Stimulated activated CD4-positive, alpha-beta T cell treated with anti-CD3 and anti-CD28 coated beads, Interleukin-15, amount 100 ng/mL, for 48 hours (primary cell): ENCODE measurements at places on chromosomes 11 and 22.

- DNase-seq = no peak
Observed at GRCh38 chr22:47379037-47379436, 616.6 kb downstream of the TBC1D22A start.

- no peak for DNase-seq
Observed at GRCh38 chr22:39416319-39416718, 16.7 kb downstream of the TAB1 start.

GRCh38 chr11:121864660-121865059 lies 251.4 kb downstream of the BLID start:
- DNase-seq = no peak

DNA sequence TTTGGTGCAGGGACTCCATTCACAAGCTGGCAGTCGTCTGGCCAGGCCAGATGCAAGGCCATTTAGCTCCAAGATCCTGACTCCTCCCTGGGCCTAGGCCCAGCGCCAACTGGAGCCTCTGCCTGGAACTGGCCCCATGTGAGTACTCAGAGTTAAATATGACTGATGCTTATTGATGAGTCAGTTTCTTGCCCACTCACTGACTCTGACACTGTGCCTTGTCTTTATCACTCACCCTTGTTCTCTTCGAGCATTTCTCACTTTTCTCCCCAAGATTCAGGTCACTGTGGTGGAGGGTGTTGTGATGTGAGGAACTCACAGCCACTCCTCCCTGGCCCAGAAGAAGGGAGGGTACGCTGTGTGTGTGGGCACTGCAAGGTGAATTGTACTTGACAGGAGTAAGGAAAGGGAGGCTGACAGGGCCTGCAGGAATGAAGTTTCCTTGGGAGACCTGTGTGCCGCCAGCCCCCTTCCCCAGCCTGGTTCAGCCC lies 23.2 kb upstream of the ST3GAL4 start:
- no peak for DNase-seq

GRCh38 chr22:49779853-49780697 lies 47.6 kb downstream of the BRD1 start:
- no peak for DNase-seq

- no peak for DNase-seq
Observed at GRCh38 chr11:125330462-125331325, 165.4 kb downstream of the FEZ1 start.

GRCh38 chr11:102153082-102153481 lies 42.8 kb downstream of the YAP1 start:
- DNase-seq = no peak

DNA sequence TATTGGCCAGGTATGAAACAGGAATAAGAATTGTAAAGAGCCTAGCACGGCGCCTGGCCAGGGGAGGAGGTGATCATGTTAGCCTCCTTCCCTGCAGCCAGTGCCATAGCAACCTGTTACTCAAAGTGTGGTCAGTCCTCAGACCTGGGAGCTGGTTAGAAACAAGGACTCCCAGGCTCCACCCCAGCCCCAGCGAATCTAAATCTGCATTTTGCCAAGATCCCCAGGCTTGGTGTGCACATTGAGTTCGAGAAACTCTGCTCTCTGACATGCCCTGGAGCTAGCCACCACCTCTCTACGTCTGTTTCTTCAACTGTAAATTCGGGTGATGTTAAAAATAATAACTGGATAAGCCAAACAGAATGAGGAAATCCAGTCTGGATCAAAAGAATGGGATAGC lies 56.1 kb upstream of the ALX4 start:
- no peak for DNase-seq

DNA sequence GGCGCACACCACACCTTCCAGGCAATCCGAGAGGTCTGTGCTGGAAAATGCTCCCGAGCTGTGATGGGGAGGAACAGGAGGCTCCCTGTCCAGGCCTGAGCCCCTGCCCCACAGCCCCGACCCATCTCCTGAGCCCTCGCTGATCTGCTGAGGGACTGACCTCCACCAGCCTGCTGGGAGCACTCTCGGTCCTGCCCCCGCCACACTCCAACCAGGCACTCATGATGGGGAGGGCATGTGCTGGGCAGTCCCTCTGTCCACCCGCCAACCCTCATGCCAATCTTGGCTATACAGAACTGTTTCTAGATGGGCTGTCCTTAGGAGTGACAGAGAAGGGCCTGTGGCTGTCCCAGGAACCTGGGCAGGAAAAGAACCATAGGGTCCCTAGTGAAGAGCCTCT lies 70.8 kb downstream of the TRMU start:
- DNase-seq = no peak

DNA sequence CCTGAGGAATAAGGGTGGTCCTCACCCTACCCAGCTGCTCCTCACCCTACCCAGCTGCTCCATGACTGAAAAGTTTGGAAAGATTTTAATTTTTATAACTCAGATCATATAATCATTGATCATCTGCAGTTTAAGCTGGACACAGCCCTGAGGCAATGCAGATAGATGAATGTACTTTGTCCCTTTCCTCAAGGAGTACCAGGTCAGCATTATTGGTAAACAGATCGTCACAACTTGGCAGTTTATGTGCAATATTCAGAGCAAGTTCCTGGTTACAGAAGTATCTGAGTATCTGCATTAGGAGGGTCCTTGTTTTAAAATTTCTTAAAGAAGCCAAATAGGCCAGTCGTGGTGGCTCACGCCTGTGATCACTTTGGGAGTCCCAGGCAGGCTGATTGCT lies 3.6 kb downstream of the TNRC6B start:
- DNase-seq = no peak

DNA sequence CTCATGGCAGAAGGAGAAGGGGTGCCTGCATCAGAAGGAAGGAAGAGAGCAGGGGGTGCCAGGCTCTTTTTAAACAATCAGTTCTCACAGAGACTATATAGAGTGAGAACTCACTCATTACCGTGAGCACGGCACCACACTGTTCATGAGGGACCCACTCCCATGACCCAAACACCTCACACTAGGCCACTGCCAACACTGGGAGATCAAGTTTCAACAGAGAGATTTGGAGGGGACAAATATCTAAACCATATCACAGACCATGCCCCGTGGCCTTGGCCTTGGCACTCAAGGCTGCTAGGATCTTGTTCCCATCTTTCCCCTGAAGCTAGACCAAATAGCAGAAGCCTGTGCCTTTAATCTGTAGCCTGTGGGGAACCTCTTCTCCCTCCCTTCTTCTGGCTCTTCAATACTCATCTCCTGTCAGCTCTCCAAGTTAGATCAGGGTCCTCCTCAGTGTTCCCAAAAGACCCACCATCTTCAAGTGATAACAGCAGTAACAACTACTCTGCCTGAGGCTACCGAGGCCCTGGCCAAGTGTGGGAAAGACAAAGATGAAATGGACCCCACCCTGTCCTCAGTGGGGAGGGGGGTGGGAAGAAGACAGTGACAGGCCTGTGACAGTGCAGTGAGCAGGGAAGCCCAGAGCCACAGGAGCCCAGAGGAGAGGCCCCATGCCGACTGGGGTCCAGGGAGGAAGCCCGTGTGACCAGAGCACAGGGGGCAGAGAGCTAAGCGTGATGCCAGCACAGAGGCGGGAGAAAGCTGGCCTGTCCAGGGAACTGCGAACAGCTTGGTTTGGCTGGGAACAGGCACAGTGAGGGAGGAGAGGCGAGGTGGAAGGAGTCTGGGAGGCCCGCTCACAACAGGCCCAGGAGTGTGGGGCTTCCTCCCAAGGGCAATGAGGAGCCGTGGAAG lies 72.6 kb downstream of the MYO7A start:
- no peak for DNase-seq

DNA sequence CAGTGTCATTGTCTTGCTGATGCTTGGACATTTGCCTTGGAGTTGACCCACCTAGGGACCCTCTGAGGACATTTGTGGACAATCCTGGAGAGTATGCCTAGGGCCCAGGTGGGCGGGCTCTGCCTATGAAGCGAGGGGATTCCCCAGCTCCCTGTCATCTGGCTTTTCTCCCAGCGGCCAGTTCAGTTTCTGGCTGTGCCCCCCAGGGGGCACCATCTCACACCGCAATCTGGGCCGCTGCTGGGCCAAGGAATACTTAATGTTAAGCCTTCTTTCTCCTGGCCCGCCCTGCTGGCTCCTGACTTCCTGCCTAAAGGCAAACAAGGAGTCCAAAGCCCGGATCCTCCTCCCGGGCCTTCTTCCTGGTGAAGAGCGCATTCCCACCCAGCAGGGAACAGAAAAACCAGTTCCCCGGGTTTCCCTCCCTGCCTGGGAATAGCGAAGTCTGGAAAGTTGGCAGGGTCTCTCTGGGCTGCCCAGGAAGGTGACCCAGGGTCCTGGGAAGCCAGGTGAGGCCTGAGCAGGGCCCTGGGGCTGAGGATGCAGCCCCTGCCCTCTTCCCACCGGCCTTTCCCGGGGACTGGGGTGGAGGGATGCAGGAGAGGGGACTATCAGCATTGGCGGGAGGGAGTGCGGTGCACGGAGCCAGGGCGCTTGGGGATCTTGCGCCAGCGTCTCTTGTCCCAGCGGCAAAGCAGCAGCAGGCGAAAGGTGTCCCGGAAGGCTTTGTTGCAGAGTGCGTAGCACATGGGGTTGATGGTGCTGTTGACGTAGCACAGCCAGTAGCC lies 11.9 kb downstream of the CHRM1 start:
- no peak for DNase-seq

DNA sequence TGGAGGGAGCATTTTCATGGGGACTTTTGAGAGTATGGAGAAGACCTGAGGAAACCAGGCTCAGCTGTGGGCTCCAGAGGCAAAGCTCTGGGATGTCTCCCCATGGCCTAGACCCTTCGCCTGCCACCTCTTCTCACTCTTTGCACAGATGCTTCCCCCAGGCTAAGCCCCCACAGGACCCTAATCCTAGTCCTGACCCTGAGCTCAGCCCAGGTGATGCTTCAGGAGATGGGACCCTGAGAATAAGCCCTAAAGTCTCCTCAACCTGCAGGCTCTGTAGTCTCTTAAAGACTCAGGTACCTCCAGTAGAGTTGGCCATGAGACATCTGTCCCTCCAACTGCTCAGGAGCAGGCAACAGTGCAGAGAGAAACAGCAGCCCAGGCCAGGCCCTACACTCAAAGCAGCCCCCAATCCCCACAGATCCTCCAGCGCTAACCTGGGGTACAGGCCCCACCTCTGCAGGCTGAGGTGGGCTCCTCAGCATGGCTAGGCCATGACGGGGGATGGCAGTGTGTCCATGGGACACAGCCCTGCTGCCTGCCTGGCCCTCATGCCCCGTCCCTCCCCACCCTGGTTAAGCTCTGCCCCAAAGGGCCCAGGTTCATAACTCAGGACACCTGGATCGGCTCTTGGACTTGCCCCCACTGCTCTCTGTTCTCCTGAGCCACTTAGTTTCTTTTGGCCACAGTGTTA lies 39.4 kb downstream of the GGTLC2 start:
- DNase-seq = no peak

DNA sequence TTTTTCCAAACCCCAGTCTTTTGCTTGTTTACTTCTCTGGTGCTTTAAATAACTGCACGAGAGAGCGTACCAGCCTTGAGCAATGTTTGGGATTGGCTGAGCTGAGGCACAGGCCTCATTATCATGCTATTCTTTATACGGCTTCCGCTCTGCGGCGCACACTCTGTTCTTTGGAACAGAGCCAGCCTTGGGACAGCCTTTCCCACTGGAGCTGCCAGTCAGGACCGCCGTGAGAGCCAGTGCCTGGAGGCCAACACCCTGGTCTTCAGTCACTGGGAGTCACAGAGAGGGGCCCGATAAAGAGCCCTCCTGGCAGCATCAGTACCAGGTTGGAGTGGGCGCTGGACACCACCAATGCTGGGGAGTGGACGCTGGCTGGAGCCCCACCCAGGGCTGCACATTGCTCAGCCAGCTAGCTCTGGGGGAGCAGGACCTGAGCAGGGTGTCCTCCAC lies 125.6 kb downstream of the BCR start:
- no peak for DNase-seq

- DNase-seq = peak; percentile 48
Observed at GRCh38 chr11:75280227-75280701, 39.7 kb downstream of the TPBGL start.

GRCh38 chr11:121929581-121929980 lies 186.4 kb downstream of the BLID start:
- DNase-seq = no peak

- DNase-seq = no peak
Observed at GRCh38 chr11:118287006-118287405, 17.5 kb upstream of the CD3E start.

DNA sequence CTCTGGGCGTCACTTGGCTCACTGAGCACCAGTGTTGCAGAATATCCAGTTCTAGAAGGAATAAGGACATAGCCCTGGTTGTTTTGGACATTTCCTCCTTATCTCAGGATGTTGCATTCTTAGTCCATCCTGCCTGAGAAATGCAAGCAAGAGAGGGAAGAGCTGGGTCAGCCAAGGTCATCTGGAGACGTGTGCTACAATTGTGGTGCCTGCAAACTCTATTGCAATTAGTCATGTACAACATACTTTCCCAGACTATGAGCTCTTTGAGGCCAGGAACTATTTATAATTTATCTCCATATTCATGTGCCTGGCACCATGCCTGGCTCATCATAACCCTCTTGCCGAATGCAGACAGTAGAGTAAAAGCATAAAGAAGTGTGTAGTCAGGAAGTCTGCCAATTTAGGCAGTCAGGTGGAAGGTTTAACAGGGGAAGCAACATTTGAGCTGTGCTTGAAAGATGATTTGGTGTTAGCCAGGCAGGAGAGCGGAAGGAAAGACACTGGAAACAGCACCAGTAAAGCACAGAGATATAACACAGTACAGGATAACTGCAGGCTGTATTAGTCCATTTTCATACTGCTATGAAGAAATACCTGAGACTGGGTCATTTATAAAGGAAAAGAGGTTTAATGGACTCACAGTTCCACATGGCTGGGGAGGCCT lies 129.4 kb upstream of the PAX6 start:
- DNase-seq = no peak

- no peak for DNase-seq
Observed at GRCh38 chr11:71213696-71214552, 38.5 kb downstream of the SHANK2 start.

DNA sequence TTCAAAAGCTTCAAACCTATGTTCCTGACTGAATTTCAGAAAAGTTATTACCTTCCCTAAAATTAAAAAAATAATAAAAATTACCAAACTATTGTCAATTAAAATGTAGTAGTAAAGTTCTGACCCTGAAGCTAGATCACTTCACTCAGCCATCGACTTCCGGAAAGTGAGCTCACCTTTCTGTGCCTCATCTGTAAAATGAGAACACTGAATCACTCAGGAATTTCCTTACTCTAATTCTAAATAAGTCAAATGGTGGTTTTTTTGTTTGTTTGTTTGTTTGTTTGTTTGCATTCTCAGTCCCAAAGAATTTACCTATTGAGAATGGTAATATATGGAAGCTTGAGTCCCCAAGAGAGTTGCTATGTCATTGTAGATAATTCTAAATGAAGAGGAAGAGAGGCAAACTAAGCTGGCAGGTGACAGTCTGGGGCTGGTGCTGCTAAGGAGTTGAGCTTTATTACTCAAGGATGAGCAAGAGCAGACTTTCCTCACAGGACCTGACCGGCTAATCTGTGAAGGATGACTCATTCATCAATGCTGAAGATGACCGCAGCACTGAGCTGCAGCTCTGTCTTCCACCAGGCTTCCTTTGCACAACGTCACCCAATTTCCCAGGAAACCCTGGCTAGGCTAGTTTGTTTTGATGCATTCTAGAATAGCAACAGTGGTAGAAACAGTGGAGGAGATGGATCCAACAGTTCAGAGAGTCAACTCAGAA lies 248.8 kb downstream of the RAB38 start:
- no peak for DNase-seq

- DNase-seq = no peak
Observed at GRCh38 chr11:119047205-119047604, 9.8 kb downstream of the HYOU1 start.
